ENCODE measurements at places on chromosomes 6 and 20. TPM values are rescaled to one million over a fixed set of nuclear protein-coding genes. Genes with fewer than 3 reads are reported as not detected.

- no peak for DNase-seq
Measured at GRCh38 chr6:38782616-38783015, 67.5 kb downstream of the DNAH8 start.

GRCh38 chr6:26175428-26176181 is 88.4 kb downstream of the HFE start:
- no peak for DNase-seq

The BFSP1 gene
- 2.1 TPM for polyA plus RNA-seq

The PSORS1C2 gene
- not detected for polyA plus RNA-seq

The SAMD5 gene
- polyA plus RNA-seq, result 1.7 TPM
